Activated CD4-positive, alpha-beta T cell treated with anti-CD3 and anti-CD28 coated beads, Interleukin-10, Interleukin-2, amounts not matched to agents 100 ng/mL and 50 ng/mL, durations not matched to agents 16 hours and 8 hours (primary cell): ENCODE measurements at places on chromosomes 4 and X.

DNA sequence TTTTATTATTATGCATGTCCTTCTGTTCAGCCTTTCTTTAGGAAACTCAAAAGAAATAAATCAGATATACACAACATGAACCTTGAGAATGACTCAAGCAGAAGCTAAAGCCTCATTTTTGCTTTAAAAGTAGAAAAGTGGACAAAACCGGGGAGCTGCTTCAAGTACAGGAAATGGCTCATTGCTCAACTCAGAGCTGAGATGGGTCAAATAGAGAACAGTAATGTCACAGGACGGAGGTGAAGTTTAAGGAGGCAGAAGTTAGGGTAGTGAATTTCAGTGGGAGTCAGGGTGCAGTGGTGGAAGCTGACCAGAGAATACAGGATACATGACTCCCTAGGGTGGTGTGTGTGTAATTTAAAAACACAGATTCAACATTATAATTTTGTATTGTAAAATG is 22.2 kb downstream of the PHKA2 start:
- peak; percentile 45 for DNase-seq

- no peak for DNase-seq
Observed at GRCh38 chr4:95410387-95410977, 138.3 kb downstream of the UNC5C start.

DNA sequence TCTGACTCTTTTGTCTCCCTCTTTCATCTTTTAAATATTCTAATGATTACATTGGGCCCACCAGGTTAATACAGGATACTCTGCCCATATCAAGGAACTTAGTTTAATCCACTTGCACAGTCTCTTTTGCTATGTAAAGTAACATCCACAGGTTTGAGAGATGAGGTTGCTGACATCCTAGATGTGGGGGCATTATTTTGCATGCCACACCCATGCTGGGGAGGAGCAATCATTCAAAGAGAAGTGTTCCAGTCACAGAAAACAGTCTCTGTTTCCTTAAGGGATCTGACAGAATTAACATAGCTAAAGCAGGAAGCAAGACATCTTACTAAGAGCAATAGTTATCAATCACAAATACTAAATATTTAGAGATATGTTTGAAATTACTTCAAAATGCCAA is 11.5 kb upstream of the TRAM1L1 start:
- no peak for DNase-seq

GRCh38 chr4:37951461-37952352 is 8.5 kb upstream of the PTTG2 start:
- DNase-seq: no peak

DNA sequence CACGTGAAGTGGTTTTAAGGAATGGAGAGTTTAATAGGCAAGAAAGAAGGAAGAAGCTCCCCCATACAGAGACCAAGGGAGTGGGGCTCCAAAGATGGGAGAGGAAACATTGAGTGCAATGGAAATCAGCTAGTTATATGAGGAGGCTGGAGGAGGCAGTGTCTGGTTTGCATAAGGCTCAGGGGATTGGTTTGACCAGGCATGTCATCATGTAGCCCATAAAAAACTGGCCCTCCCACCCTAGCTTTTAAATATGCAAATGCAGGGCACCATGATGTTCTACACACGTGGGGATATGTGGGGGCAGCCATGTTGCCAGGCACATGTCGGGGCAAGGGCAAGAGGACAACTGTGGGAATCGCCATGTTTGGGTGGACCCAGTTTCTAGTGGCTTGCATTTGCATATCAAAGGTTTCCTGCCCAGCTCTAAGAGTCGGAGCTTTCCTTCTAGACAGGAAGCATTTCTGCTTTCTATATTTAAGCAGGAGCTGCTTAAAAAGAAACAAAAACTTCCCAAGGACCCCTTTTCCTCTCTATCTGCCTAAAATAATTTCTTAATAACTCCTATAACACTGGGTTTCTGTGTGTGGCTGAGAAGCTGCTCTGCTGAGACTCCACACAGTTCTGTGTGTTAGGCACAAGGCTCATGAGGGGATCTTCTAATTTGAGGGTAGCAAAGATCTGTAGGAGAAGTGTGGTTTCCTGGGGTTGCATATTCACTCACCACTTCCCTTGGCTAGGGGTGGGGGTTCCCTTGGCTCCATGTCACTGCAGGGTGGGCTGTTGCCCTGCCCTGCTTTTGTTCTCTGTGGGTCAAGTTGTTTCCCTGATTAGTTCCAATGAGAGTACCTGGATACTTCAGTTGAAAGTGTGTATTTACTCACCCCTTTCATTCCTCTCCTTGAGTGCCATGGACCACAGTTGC is 113.5 kb downstream of the VSIG4 start:
- DNase-seq: peak; percentile 62

- DNase-seq: no peak
Observed at GRCh38 chrX:123851079-123851478, 8.8 kb upstream of the XIAP start.

- DNase-seq: no peak
Observed at GRCh38 chrX:50003927-50004326, 81.5 kb downstream of the CLCN5 start.

DNA sequence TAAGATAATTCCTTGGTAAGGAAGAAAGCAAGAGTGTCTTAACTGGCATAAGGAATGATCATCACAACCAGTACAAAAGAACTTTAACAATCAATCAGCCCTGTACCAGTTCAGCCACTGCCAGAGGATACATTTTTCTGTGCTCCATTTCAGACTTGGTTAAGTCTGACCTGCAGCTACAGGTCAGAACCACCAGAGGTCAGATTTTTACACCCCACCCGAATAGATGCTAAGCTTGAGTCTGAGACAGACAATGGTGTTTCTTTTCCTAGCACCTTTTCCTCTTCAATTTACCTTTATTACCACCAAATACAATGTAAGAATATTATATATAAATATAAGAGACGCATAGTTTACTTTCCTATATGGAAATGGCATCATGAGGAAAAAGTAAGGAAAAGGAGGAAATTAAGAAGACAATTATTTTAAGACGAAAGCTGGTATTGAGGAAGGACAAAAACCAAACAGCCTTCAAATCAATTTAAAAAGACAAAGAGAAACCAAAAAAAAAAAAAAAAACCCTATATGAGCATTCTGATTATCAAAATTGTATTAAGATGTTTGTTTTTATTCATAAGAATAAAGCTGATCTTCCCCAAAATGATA is 215.3 kb upstream of the TTC29 start:
- DNase-seq: peak; percentile 47

DNA sequence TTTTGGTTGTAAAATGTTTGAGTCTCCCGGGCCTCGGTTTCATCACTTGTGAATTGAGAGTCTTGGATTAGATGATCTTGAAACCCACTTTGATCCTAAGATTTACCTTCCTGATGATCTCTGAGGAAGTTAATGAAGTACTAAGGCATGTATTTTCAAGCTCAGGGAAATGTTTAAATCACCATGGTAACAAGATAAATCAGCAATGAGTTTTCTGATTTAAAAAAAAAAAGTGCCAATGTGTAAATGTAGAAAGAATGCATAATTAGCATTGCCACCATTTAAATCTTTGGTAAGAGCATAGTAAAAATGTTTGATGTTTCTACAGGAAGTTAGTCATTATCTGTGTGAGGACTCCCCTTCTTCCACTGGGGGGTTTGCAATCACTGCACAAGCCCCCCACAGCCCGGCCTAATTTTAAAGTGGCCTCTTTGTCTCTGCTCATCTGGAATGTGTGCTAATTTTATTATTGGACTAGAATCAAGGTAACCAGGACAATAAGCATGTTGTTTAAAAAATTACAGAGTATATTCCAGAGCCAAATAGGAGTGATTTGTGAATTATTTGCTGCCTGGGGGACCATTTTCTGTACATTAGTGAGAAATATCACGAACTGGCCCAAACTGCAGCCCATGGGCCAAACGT is 93.6 kb downstream of the SLC34A2 start:
- no peak for DNase-seq

DNA sequence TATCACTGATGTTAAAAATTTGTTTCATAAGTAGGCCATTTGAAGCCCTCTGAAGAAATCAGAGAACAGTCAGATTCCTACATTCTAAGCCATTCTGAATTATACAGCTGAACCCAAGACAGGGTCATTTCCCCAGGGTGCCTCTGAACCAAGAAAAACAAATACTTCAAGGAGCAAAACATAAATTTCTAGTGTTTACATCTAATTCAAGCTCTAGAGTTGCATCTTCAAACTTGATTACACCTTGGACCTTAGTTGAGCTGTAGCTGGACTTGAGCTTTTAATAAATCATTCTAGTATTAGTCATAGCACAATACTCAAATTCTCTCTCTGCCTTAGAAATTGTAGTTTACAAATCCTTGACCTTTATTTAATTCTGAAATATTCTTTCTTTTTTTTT is 87.6 kb upstream of the IL15 start:
- DNase-seq: no peak

DNA sequence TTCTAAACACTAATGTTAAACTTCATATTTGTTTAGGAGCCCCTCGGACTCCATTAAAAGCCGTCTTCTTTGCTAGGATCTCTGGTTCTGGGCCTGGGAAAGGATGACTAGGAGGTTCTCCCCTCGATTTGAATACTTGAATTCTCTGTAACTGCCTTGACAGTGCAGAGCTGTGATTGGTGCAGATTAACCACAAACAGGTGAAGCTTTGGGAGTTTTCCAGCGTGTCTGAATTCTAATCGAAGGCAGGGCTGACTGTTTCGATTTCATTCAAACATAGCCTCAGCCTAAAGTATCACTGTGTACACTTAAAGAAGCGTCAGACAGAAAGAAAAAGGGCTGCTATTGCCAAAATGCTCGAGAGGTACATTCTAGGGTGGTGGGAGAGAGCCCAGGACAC is 29.0 kb downstream of the TFDP3 start:
- DNase-seq: no peak
